ENCODE measurements at places on chromosomes 7 and 10.

- no peak for DNase-seq
These were observed 6.0 kb downstream of the PHKG1 start for GRCh38 chr7:56086761-56087160.

- no peak for DNase-seq
These were observed 182.3 kb upstream of the IMMP2L start for GRCh38 chr7:111744501-111745155.

DNA sequence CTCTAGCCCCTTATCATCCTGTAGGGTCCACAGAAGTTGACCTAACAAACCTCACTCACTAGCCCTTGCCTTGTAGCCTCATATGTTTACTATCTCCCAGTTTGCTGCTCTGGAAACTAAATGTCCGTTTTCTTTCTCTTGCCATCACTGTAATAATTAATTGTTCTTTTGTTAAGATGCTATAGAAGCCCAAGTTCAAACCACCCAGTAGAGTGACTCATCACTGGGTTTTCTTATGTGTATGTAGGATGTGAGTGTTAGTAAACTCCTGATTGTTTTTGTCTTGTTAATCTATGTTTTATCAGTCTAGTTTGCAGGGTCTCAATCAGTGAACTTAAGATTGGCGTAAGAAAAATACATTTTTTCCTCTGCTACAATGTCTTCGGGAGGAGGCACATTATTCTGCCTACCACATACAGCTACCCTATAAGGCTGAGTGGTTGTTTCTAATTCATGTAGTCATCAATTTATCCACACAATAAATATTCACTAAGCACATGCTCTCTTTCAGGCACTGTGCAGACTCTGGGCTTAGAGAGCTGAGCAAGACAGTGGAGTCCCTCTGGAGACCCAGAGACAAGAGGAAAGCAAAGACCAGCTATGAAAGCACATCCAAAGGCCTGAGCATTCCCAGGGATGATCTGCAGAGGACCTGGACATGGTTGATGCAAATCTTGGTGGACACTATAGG, 474.1 kb upstream of the AKR1E2 start:
- DNase-seq = no peak

DNA sequence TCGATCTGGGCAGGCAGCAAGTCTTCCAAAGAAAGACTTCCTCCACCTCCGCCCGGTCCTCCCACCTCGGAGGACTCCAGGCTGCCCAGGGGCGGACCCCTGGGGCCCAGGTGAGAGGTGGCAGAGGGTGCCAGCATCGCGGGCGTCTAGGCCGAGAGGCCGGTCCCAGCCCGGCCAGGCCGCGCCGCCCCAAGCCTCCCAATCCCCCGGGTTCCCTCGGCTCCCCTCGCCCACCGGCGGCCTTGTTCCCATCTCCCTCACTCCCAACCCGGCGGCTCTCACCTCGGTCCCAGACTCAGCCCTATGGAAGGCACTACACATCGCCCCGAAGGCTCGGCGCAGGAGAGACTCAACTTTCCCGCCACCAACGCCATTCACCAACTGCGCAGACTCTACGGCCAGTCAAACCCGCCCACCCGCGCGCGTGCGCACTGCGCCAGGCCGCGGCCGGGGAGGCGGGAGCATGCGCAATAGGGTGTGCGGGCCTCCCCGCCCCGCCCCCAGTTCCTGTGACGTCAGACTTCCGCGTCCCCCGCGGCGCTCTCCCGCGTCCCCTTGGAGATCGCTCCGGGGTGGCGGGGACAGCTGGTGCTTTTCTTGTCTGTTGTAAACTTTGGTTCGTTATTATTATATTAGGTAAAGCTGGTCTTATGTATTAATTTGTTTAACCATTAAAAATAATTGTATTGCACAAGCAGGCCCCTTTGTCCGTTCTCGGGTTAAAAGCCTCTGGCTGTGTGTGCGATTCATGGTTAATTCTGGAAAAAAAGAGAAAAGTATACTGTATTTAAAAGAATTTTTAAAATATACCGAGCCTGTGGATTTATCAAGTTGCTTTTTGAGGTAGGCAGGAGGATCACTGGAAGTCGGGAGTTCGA, at the start of gene XRCC2:
Gene XRCC2 (minus strand): TSS at position 383 of the 878 bp plus-strand sequence. CDS start 62 bp downstream, at position 321.
- DNase-seq = peak; percentile 97

GRCh38 chr7:89926701-89927100, 227.6 kb upstream of the STEAP1 start:
- DNase-seq = no peak

DNA sequence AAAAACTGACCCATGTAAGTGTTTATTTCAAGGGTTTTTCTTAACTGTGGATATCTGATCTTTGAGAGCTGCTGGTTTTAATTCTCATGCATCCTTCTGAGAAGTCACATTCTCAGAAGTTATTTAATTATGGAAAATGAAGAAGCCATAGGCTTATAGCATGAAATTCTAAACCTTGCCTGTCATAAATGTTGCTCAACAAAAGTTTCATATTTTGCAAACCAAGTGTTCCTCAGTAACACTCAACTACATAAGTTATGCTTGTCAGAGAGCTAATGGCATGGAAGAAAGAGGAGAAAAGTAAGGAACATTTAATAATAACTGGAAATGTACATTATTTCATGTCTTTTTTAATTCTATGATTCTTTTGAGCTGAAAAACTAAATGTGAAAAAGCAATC, 78.6 kb upstream of the MPP7 start:
- DNase-seq = no peak

DNA sequence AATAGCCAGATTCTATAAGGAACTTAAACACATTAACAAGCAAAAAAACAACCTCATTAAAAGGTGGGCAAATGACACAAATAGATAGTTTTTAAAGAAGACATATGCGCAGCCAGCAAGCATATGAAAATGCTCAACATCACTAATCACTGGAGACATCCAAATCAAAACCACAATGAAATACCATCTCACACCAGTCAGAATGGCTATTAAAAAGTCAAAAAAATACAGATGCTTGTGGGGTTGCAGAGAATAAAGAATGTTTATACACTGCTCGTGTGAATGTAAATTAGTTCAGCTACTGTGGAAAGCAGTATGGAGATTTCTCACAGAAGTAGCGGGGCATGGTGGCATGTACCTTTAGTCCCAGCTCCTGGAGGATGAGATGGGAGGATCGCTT, 164.0 kb downstream of the CHRM2 start:
- no peak for DNase-seq

DNA sequence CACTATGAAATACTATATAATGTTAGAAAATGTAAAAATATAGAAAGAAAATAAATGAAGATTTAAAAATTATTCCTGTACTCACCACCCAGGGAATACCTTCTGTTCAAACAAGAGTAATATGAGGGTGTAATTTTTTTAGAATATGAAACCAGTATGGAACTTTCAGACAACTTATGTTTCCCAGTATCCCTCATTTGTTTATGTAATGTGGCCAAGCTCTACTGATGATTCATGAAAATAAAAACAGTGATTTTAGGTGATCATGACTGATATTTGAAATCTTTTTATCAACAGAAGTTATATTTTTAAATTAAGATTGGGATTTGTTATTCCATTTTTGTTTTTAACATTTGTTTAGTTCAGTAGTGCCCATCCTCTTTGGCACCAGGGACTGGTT, 18.8 kb downstream of the SLK start:
- DNase-seq = no peak

GRCh38 chr7:48094861-48095293, 5.8 kb downstream of the UPP1 start:
- DNase-seq = no peak

DNA sequence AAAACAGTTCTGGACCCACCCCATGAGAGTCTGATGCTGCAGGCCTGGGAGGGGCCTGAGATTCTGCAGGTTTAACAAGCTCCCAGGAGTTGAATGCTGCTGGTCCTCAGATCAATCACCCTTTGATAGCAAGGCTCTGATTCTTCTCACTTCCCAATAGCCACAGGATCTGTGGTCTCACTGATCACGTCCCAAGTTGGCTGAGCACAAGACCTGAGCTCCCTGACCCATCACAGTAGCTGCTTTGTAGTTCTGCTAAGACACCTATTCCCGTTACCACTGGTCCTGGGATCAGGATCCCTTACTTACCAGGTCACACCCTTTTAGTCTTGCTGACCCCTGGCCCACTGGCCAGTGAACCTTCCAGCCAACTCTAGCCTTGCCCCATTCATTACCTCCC, 372.8 kb downstream of the PHTF2 start:
- DNase-seq = no peak

- no peak for DNase-seq
These were observed 14.2 kb downstream of the ZNF365 start for GRCh38 chr10:62388328-62388727.

DNA sequence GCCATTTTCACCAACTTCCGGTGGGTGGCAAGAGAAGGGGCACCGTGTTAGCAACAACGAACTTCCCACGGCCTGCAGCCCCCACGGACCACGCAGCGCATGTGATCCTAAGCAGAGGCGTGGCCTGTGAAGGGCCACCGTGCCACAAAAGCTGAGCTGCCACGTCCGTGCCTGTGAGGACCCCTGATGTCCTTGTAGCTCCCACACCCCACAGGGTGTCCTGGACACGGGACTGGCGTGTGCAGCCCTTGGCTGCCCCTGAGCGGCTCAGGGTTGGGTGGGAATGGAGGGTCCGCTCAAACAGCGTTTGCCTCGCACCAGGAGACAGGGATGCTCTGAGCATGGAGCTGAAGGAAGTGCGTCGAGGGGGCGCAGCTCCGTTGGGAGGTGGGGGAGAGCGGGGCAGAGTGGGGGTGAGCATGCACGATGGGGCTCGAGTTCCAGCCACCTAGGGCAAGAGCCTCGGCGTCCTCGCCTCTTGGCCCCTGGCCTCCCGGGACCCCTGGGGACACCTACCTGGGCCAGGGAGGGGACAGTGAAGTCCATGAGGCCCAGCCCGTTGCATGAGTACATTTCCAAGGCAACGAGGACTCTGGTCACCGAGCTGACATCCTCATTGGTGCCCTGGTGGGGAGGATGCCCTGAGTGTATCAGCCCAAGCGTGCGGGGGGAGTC, 33.6 kb downstream of the CFAP46 start:
- DNase-seq = no peak

DNA sequence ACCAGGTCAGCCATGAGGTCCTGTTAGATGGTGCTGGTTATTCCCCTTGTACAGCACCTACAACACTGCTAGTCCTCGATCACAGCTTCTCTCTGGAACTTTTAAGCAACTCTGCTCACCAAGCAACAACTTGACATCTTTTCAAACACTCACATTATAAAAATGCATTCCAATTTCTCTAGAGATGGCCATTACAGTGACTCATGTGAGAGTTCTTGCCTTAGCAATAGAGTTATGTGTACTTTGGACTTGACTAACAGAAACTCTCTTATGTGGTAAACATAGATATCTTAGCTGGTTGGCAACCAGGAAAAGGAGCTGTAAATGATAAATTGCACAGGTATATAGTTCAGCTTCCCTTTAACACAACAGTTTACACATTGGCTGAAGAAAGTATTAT, 122.2 kb downstream of the PDE1C start:
- DNase-seq = no peak

DNA sequence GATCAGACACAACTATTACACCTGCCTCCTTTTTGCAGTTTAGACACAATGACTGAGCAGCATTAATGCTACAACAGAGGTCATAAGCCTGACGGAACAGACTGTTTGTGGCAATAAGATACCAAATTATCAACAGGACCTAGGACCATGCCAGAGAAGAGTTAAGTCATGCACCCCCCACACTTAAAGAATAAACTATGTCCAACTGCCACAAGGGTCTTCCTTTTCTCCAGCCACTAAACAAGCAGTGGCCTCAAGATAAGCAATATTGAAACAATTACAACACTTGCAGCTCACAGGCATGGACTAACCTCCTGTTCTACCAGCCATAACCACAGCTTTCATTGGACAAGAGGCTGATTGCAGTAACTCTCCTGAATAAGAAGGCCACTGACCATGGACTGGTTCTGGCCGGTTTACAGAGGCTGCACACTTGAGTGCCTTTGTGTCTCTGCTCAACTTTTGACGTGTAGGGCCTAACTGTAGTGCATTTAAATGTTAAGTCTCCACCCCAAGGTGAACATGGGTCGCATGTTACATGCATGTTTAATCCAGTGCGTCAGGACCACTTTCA, 104.4 kb downstream of the STRA8 start:
- no peak for DNase-seq

- no peak for DNase-seq
These were observed 1.0 kb downstream of the AP1S1 start for GRCh38 chr7:101155303-101155702.

DNA sequence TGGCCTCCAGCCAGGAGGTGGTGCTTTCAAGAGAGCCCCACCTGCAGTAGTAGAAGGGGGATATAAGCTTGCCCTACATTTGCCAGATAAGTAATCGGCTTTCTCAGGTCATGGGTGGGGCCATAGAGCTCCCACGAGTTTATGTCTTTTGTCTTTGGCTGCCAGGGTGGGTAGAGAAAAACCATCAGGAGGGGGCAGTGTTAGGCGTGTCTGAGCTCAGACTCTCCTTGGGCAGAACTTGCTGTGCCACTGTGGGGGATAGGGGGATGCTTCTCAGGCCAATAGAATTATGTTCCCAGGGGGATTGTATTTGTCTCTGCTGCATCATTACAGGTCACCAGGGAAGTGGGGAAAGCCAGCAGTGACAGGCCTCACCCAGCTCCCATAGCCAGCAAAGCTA, 12.3 kb upstream of the MRPS33 start:
- no peak for DNase-seq

Data from GM18507 (cell line).